Fibroblast of skin of left biceps (primary cell): ENCODE measurements at places on chromosomes 1 and 21.
A peak's percentile ranks its signal among the peaks of the same experiment; 100 is the strongest.

GRCh38 chr21:42777064-42777756, 102.1 kb downstream of the WDR4 start:
- DNase-seq, result no peak

DNA sequence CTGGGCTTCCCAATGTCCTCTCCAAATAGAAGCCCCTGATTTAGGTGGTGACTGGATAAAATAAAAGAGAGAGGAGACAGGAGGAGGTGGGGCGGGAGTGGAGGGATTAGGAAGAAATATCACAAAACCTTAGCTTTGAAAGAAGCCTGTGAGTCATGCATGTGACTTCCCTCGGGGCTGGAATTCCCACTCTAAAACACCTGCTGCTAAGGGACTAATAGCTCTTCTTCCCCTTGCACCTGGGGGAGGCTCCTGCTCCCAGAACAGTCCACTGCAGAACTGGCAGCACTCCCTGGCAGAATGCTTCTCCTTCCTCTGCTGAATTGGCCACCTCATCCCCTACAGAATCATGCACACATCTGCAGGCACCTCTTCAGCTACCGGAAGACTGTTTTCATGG, 207.2 kb downstream of the ATG4C start:
- DNase-seq, result no peak

DNA sequence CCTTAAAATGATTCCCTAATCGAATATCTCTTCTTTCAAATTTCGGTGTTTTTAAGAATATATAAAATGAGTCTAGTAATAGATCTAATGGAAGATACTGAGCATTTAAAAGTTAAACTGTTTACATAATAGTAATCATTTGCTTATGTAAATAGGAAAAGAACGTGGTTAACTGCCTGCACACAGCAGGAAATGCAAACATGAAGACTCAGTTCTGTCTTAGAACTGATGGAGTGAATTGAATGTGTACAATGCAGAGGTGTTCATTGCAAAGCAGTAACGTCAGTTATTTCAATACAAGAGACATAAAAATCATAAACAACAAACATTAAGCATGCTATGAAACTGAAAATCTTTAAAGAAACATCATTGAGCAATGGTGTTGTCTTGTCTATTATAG, 359.4 kb upstream of the ADAMTS5 start:
- DNase-seq, result no peak

GRCh38 chr1:47332779-47333577, 612 bp upstream of the CMPK1 start:
- DNase-seq, result no peak

DNA sequence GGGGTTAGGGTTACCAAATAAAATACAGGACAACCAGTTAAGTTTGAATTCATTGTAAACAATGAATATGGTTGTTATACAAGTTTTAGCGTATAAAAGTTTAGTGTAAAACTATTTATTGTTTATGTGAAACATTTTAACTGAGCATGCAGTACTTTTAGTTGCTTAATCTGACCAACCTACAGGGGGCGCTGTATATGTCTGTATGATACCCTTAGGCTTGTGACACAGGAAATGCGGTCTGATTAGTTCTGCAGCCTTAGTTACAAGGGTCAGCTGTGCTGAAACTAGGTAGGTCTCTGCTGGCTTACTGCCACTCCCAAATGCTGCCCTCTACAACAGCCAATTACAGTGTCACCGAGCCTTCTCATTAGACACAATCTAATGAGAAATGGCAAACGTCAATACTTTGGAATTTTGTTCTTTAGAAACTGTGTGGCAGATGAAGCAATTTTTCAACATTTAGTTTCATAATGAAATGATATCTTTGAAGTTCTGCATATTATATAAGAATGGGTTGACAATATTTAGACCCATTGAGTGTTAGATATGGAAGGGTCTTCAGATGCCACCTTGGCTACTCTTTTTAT, 56.2 kb downstream of the NTNG1 start:
- no peak for DNase-seq

GRCh38 chr1:167582722-167583121, 29.2 kb upstream of the CREG1 start:
- no peak for DNase-seq

DNA sequence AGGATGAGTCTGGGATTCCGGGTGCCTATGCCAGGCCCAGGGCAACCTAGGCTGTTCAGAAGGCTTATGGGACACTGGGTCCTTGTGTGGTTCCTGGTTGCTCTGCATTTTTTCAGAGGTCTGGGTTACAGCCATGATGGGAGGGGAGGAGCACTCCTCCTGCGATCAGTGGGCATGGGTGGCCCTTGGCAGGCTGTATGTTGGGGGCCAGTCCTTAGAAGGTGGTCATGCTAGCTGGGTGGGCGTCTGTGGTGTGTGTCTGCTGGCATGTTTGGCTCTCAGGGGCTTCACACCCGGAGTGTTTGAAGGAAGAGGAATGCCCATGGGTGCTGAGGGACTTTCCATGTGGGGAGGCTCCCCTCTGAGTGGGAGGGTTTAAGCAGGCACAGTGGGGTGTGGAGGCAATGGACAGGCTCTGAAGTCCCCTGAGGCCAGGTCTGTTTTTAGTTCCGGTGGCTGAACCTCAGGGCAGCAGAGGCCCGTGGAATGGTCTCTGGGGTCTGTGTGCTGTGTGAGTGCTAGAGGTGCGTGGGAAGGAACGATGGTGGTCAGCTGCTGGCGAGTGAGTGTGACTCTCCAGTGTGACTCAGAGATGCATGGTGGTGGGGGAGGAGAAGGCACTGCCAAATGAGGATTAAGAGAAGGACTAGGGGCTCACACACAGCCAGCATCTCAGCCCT, 25.3 kb downstream of the CACNA1E start:
- DNase-seq, result no peak

GRCh38 chr21:36636439-36636838, 62.5 kb upstream of the SIM2 start:
- DNase-seq, result no peak

- DNase-seq, result no peak
Observed at GRCh38 chr1:230792691-230793462, 45.7 kb downstream of the CAPN9 start.

DNA sequence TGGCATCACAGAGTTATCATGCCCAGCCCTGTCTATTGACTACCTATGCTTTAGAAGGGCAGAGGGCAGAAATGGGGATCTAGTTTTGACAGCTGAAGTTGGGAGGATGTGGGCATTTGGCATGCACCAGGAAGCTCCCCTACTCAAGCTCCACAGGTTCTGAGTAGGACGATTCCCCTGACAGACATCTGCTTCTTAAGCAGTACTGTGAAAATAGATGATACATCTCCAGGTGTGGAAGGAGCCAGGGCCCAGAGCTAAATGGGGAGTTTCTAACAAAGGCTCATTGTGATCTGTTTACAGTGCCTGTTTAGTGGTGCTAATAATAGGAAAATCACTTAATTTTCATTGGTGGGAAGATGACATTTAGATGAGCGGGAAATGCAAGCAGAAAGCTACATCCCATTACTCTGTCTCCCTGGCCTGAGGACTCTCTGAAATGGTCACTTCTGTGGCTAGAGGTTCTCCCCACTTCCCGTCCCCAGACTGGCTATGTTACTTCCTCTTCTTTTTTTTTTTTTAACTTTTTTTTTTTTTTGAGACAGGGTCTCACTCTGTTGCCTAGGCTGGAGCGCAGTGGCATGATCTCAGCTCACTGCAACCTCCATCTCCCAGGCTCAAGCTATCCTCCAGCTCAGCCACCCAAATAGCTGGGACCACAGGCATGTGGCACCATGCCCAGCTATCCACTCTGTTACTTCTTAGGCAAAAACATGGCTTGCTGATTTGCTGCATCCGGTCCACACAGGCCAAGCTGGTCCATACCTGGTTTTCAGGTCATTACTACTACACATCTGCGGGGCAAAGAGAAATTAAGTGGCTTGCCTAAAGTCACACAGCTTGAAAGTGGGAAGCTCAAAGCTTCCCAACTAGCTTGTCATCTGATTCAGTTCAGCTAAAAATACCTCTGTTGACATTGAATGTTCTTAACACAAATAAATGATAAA, 23.2 kb upstream of the CNIH3 start:
- DNase-seq, result peak; percentile 83

- DNase-seq, result no peak
Observed at GRCh38 chr1:6188466-6188865, 8.3 kb upstream of the CHD5 start.

DNA sequence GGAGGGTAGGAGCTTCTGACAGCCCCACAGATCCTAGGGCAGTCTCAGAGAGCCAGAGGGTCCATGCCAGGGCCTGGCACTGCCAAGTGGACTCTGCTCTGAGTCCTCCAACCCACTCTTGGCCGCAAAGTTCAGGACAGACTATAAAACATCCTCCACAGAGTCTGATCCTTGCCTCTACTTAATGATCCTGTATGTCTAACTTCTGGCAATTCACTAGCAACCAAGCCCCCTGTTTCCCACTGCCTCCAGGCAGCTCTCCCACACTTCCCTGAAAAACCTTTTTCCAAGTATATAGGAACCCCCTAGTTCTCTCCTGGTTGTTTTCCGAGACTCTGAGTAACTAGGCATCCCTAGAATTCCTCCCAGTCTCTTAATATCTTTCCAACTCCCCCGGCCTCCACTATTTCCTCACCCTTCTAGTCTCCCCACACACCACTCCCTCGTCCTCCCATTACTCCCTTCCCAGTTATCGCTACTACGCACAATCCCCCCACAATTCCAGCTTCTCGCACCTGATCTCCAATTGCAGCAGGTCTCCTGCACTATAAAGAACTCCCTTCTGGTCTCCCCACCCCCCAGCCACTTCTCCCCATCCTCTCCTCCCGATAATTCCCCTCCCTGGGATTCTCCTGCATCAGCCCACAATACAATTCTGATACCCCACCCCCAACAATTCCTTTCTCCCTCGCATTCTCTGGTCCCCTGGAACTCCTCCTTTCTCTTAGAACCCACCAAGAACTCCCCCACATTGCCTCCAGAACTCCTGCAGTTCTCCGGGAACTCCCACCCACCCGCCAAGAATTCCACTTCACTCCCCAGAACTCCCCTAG, 574 bp downstream of the IGSF9 start:
- DNase-seq, result no peak

- DNase-seq, result no peak
Observed at GRCh38 chr1:174165471-174166137, 6.3 kb downstream of the RABGAP1L start.

GRCh38 chr1:96365596-96366390, 355.8 kb upstream of the PTBP2 start:
- DNase-seq, result no peak
